ENCODE measurements at places on chromosomes 1 and 21. TPM values are rescaled to one million over a fixed set of nuclear protein-coding genes. Genes with fewer than 3 reads are reported as not detected.

Gene OR10Z1
- 0.03 TPM for polyA plus RNA-seq

Gene ATP13A2
- 38.0 TPM for polyA plus RNA-seq

Gene CRB1
- 1.9 TPM for polyA plus RNA-seq

Gene FBXO2
- polyA plus RNA-seq: 0.86 TPM

Gene FNDC5
- polyA plus RNA-seq: 57.1 TPM

Gene OR2L2
- polyA plus RNA-seq: 0.06 TPM

Gene ADAM30
- polyA plus RNA-seq: not detected

Gene GUCA2B
- polyA plus RNA-seq: not detected

Gene C1orf185
- polyA plus RNA-seq: not detected

Gene BCAN
- 0.21 TPM for polyA plus RNA-seq

Gene TNFRSF18
- 0.72 TPM for polyA plus RNA-seq

- no peak for DNase-seq
Observed at GRCh38 chr21:23694390-23694789, 1912.9 kb downstream of the MRPL39 start.

DNA sequence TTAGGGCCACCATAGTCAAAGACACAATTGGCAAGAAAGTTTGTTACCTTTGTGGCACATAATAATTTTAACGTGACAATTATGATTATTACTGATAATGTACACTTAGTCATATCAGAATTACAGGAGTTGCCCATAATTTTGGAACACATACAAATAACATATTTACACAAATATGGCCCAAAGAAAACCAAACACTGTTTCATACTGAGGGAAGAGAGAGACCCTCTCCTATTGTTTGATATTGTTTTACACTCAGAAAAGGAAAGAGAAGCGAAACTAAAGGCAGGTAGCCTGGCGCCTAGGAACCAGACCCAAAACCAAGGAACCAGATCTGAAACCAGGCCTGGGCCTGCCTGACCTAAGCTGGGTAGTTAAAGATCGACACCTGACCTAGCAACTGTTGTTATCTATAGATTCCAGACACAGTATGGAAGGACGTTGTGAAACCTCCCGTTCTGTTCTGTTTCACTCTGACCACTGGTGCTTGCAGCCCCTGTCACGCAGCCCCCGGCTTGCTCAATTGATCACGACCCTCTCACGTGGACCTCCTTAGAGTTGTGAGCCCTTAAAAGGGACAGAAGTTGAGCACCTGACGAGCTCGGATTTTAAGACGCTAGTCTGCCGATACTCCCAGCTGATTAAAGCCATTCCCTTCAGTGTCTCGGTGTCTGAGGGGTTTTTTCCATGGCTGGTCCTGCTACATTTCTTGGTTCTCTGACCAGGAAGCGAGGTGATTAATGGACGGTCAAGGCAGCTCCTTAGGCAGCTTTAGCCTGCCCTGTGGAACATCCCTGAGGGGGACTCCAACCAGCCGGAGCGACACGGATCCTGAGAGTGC, 27.9 kb downstream of the C1orf115 start:
- no peak for DNase-seq

- no peak for DNase-seq
Observed at GRCh38 chr1:85502171-85502570, 37.2 kb upstream of the DDAH1 start.

GRCh38 chr1:174626031-174627025, 178.6 kb downstream of the GPR52 start:
- no peak for DNase-seq

DNA sequence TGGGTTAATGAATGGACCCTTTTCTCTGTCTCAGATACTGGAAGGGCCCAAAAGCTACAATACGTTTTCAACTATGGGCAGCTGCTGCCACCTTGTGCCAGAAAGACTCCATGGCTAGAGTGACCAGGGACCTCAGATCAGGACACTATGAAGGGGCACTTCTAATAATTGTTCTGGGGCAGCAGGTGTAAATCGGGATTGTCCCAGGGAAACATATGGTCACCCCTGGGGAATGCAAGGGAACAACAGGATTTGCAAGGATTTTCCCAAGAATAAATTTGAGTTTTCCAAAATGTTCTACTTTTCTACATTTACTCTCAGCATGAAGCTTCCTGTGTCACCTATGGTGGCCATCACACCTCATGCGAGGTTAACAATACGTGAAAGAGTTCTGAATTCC, 12.0 kb upstream of the FCAMR start:
- DNase-seq: peak; percentile 18

GRCh38 chr21:37647781-37648180, 268.5 kb downstream of the KCNJ6 start:
- no peak for DNase-seq

GRCh38 chr1:221470000-221470698, 271.7 kb downstream of the DUSP10 start:
- no peak for DNase-seq

DNA sequence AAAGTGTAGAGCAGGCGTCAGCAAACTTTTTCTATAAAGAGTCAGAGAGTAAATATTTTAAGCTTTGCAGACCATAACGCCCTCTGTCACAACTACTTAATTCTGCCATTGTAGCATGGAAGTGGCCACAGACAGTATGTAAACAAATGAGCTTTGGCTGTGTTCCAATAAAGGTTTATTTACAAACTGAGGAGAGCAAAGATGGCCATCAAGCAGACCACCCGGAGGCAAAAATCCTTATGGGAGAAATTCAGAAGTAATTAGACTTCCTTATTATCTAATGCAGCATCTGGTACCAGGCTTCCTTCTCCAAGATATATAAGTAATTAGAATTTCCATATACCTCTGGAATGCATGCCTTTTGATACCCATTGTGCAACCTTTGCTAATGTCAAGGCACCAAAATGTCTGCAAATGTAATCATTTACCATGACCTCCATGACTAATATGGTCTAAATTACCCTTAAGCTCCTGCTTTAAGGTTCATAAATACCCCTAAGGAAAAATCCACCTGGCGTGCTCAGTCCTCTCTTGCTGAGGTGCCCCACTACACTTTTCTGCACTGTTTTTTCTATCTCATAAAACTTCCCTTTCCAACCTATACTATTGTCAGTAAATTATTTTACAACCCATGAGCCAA, 377.8 kb downstream of the MATN1 start:
- DNase-seq: no peak

DNA sequence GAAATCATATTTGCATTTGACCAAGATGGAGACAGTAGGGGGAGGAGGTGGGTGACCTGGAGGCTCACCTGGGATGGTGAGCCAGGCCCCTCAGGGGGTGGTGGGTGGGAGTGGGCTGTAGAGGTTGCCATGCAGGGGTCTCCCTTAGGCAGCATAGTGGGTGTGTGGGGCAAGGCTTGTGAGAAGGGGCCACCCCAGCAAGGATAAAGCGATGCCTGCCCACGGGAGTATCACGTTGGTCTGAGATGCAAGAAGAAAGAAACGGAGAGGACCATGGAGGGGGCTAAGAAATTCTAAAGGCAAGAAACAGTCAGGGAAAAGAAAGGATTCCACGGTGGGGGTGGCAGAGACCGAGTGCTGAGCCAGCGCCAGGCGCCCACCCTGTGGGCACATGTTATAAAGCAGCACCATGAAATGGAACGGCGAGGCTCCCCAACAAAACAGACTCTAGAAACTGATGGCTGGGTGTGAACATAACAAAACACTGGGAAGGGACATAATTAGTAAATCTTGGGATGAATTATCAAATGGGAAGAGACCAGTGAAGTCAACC, 11.7 kb upstream of the C2CD2 start:
- DNase-seq: no peak

DNA sequence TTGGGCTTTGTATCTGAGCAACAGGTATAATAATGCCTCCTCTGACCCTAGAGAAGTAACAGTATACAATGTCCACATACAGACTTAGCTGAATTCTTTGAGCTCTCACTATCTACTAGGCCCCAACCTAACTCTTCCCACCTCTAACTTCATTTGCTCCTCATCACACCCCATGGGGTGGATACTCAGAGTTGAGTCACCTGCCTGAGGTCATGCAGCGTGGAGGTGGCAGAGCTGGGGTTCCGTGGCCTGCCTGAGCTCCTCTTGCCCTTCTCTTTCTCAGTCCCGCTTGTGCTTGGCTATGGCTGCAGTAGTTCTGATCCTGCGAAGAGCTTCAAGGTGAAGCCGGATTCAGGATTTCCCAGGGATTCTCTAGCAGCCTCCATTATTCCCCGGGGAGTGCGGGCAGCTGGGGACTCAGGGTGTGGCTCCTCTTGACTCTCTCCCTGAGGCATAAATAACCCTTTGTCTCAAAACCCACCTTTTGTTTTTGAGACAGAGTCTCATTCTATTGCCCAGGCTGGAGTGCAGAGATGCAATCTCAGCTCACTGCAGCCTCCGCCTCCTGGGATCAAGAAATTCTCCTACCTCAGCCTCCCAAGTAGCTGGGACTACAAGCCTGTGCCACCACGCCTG, 29.9 kb upstream of the ACTL8 start:
- DNase-seq: no peak

- DNase-seq: no peak
Observed at GRCh38 chr1:202014915-202015661, 4.7 kb downstream of the ELF3 start.

DNA sequence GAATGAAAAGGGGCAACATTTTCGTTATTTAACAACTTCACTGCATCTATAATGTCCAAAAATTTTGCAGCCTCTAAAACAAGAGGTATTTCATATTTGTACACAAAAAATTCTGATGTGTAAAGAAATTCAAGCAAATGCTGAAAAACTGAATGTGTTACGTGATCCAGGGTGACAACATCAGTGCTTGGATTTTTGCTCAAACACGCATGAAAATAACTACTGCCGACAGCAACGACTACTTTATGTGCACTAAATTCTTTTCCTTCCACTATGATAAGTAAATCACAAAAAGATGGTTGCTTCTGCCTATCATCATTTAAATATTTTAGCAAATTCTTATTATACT, 53.4 kb upstream of the ASPM start:
- DNase-seq: no peak

- no peak for DNase-seq
Observed at GRCh38 chr21:46050668-46051378, 47.1 kb upstream of the COL6A2 start.

- DNase-seq: no peak
Observed at GRCh38 chr1:55579332-55580001, 364.3 kb upstream of the USP24 start.

GRCh38 chr1:85326336-85326735, 49.9 kb upstream of the BCL10 start:
- no peak for DNase-seq

- no peak for DNase-seq
Observed at GRCh38 chr1:23384312-23385058, 14.8 kb upstream of the ZNF436 start.

GRCh38 chr1:47883963-47884362, 113.2 kb downstream of the TRABD2B start:
- no peak for DNase-seq

GRCh38 chr1:247118946-247119446, 14.8 kb upstream of the ZNF669 start:
- no peak for DNase-seq

- DNase-seq: no peak
Observed at GRCh38 chr21:34971656-34972055, 77.4 kb downstream of the RUNX1 start.

GRCh38 chr21:46559291-46559983, 45.4 kb downstream of the S100B start:
- DNase-seq: peak; percentile 10

DNA sequence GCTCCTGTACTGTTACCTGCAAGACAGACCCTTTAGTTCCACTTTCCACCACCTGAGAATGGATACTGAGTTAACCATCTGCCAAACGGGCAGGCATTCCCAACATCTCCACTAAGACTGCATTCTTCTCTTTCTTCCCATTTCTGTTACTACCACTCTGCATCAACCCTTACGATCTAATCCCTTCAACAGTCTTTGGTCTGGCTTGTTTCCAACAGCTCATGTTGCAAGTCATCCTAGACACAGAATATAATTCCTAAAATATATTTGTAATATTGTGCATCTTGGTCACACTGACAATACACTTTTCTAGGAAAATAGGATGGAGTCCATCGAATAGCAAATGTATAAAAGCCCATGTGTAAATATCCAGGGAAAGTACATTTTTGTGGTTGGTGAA, 166.7 kb downstream of the SIPA1L2 start:
- DNase-seq: no peak

Data from left renal pelvis (tissue), 4 donors.